Activated T-cell treated with anti-CD3 and anti-CD28 coated beads, Interleukin-2, amount 50 U/mL, for 72 hours (primary cell): ENCODE measurements at places on chromosomes 7 and 10. TPM values are rescaled to one million over a fixed set of nuclear protein-coding genes. Genes with fewer than 3 reads are reported as not detected.

DNA sequence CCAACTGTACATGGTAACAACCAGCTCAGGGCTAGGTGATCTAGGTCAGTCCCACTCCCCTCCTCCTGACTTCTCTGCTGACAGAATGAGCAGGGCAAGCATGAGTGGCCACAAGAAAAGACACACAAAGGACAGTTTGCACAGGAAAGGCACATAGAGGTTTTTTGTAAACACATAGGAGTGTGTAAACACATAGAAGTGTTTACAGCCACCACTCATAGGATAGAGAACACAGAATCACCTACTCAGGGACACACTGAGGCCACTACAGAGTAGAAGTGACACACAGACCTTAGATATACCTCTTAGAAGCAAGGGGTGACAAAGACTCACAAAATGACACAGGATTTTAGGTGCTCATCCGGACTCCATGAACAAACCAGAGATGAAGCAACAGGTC is 19.0 kb downstream of the NUDCD3 start:
- H3K27me3 ChIP-seq: no peaks in the 10 kb centered on the region
- peaks cover 6% of the 10 kb centered on the region for H3K36me3 ChIP-seq
- no peak overlapping the region for H3K27ac ChIP-seq

CELF2 gene
- 124 TPM for total RNA-seq

DNA sequence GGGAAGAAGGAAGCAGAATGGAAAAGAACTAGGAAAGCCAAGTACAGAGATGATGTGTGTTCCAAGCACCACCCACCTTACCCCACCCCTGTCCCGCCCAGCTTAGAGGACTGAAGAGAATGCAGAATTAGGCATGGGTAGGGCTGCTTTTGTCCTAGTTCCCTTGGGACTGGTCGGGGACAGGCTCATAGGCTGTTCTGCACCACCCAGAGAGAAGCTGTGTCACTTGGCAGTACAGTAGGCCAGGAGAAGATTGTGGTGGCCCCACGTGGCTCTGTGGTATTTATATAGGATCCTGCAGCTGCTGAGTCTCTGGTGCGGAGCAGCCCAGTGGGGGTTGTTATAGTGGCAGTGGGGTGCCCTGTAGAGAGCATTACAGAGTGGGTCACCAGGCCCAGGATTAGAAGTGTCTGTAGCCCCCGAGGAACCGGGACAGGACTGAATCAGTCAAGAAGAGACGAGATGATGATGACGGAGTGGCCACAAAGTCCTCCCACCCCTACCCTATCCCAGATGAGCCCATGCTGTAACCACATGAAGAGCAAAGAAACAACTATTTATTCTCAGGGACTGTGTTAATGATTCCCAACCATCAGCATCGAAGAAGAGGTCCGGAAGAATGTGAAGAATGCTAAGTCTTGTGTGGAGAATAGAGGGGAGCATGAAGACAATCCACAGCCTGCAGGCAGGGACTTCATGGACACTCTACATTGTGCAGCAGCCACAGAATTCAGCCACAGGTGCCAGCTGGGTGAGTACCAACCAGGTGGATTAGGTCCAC is 88.9 kb downstream of the C1GALT1 start:
- no peak overlapping the region for H3K4me3 ChIP-seq
- no peak overlapping the region for H3K27ac ChIP-seq
- peaks cover 2% of the 10 kb centered on the region for H3K4me1 ChIP-seq
- no peaks in the 10 kb centered on the region for H3K27me3 ChIP-seq
- H3K36me3 ChIP-seq: no peaks in the 10 kb centered on the region

DNA sequence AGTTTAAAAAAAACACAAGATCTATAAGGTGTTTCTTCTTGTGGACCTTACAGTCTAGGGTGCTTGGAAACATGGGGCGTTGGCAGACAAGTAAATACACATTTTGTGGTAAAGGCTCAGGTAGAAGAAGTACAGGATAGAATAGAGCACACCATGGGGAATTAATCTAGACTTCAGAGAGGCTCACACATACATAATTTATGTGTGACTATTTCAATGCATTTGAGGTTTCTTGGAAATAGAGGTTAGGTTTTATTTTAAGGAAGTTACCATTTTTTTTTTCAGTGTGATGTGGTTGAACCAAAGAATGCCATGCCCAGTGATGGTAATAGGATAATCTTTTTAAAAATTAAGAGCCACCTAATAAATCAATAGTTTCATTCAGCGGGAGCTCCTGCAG is 12.8 kb downstream of the CFTR start:
- no peak overlapping the region for H3K27ac ChIP-seq
- H3K4me3 ChIP-seq: no peak overlapping the region
- no peaks in the 10 kb centered on the region for H3K4me1 ChIP-seq
- H3K27me3 ChIP-seq: no peaks in the 10 kb centered on the region

SFTPA2 gene
- not detected for total RNA-seq
